ENCODE measurements at places on chromosomes 4 and X.

- no peak for DNase-seq
Measured at GRCh38 chr4:1288786-1289185, 905 bp upstream of the MAEA start.

GRCh38 chr4:884259-884658 lies 47.9 kb downstream of the GAK start:
- DNase-seq: no peak

- peak; percentile 33 for DNase-seq
Measured at GRCh38 chr4:175373031-175373430, 439.0 kb downstream of the GPM6A start.

- peak; percentile 18 for DNase-seq
Measured at GRCh38 chr4:15894921-15895916, 43.3 kb downstream of the FGFBP1 start.

DNA sequence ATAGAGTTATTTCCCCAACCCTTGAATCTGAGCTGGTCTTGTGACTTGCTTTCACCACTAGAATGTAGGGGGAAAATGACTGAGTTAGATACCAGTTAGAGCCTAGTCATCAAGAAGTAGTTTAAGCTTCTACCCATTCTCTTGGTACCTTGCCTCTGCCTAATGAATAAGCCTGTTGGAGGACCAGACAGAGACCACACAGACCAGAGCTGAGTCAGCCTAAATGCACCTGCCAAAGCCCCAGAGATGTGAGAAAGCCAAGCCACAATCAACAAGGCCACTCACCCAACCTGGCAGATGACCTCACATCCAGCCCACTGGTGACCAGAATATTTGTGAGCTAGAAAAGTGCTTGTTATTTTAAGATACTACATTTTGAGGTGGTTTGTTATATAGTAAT lies 85.2 kb upstream of the DCLK2 start:
- peak; percentile 52 for DNase-seq

DNA sequence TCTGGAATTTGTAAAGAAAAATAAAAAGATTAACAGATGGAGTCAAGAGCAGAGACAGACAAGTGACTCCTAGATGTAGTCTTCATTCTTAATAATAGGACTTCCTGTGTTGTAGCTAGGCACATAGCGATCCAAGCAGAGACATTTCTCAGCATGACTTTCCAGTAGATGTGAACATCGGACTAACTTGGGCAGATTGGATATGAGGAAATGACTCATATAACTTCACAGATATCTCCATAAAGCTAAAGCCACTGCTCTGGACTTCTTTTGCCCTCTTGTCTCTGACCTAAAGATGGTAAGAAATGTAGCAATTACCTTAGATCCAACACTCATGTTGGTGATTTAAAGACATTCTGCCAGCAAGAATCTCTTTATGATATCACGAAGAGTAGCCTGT lies 131.7 kb downstream of the EPHA5 start:
- DNase-seq: peak; percentile 0

DNA sequence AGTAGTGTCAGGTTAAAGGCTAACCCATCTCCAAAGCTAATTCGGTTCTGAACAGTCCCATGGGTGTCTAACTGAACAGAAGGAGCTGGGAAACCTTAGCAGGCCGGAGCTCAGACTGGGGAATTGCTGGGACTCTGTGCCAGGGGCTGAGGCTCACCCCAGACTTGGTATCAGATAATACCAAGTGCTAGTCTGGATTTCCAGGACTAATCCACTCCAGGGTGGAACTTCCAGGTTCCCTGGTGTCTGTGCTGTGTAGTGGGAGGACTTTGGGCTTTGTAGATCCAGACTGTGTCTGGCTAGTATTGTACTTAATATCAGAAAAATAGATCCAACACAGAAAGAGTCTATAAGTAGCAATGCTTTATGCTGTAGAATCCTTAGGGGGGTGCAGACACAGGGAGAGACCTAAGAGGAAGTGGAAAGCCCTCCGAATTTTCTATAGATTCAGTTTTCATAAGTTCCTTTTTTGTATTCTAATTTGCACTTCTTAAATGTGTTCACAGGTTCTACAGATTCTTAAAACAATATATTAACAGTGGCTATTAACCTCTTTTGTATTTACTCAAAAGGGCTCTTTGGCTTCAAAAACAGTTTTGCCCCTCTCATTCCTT lies 4.1 kb downstream of the ZNF827 start:
- DNase-seq: no peak

GRCh38 chr4:75596061-75596460 lies 34.3 kb downstream of the CDKL2 start:
- no peak for DNase-seq

GRCh38 chrX:137926090-137926489 lies 360.2 kb downstream of the ZIC3 start:
- no peak for DNase-seq

DNA sequence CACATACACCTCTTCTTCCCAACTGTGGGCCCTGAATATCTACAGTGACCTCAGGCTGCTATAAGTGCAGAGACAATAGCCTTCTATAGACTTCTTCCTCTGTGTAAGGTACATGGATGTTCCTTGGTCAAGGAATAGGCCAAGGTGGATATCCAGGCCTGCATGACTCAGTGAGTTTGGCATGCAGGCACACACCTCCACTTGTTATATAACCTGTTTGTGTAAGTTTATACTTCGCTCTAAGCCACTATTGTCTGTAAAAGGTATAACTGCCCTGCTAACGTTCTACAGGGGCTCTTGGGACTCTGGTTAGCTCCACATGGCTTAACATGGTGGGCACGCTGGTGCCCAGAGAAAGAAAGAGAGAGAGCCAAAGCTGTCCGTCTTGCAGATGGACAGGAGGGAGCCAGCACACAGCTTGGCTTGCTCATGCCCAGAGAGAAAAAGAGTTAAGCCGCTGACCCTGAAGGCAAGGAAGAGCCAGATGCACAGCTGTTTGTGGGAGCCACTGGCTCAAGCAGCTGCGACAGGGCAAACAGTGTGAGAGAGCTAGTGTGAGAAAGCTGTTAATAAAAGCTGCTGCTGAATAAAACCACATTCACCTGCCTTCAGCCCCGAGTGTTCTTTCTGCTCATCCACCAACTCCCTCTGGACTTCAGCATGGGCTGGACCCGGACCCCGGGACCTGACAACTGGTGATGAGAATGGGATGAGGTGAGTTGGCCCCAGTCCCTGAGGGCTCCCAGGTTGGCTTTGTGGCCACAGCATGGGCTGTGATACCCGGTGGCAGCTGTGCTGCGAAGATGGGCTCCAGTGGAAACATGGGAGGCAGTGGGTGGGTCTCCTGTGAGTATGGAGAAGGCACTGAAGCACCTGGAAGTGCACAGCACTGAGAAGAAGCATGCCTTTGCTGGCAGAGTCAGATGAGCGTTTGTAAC lies 44.5 kb upstream of the ZBTB33 start:
- DNase-seq: no peak

- no peak for DNase-seq
Measured at GRCh38 chr4:39054497-39054896, 7.5 kb upstream of the KLHL5 start.

DNA sequence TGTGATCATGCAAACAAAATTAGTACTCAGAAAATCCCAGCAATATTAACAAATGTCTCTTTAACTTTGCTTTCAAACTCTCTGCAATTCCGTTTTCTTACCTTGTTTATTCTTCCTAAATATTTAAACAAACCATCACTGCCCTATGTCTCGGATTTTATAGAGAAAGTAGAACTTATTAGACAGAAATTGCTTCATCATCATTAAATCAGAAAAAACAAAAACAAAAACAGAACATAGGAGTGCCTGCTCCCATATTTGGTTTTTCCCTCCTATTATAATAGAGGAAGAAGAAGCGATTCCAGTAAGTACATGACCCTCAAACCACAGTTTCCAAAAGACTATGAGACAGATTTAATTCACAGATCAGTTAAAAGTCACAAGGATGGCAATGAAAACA lies 1228.0 kb downstream of the RPA4 start:
- DNase-seq: no peak

DNA sequence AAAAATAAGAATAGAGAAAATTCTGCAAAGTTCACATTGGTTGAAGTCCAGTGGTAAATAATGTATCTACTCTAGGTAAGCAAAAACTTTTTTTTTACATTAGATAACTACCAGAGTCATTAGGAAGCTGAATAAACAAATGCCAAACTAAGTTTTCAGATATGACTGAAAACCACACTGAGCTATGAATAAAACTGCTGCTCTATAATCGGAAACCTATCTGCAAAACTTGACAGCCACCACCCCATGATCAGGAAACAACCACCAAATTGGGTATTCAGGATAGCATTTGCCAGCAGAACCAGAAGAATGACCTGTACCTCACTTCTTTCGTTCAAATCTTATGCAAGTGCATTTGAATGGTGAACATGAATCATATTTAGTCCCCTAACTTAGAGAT lies 173.0 kb upstream of the TET2 start:
- no peak for DNase-seq

DNA sequence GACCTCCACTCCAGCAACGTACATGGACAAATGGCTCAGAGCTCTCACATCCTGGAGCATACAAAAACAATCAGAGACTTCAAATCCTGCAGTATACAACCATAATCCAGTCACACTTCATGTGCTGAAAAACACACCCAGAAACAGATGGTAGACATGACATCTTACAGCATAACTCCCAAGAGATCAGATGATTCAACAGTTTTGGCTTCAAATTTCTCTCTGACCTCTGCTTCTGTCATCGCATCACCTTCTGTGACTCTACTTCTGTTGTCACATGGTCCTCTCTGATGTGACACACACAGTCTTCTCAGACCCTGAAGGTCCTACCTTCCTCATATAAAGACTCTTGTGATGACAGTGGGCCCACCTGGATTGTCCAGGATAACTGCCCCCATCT lies 18.5 kb downstream of the SUV39H1 start:
- DNase-seq: peak; percentile 58

DNA sequence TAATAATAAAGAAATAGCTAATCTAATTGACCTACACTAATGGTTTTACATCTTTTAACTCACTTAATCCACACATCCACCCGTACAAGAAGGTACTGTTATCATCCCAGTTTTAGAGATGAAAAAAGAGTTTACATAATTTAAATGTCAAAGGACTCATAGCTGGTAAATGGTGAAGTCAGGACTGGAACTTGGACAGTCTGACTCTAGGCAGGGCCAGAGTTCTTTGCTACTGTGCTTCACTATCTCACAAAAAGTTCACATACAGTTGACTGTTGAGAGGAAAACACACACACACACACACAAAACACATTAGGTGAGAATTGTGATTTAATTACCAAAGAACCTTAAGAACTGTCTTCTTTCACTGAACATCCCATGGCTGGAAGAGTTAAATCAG lies 71.2 kb upstream of the PRSS48 start:
- DNase-seq: no peak

DNA sequence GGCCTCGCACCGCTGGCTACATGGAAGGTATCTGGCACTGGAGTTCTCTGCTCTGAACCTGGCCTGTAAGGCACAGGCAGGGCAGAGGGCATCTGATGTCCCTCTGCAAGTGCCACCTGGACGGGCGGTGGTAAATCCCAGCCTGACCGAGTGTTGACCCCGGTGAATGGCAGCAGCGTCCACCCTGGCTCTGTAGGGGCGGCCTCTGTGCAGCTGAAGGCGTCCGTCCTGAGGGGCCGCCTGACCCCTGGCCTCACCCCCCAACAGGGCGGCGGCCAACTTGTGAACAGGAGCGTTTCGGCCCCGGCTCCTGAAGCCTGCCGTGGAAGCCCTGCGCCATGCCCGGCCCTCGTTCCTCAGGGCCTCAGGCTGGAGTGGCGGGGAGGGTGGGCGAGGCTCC lies 51.4 kb downstream of the CPZ start:
- DNase-seq: no peak

- DNase-seq: peak; percentile 3
Measured at GRCh38 chrX:118975831-118976598, 1.6 kb downstream of the LONRF3 start.

DNA sequence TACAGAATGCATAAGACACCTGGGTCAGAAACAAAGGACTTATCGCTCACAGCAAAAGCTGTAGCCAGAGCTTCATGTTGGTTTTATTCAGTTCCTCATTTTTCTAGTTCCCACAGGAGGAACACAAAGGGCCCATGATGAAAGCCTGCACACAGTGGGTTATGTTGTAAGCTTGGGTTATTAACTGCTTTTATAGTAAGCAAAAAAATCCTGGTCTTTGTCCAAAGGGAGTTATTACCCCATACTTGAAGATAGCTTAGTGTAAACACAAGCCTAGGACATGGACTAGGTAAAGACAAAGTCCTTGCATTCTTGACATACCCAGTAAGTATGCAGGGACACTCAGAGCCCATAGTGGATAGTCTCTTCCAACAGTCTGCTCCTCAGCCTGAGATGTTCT lies 11.7 kb downstream of the BBS12 start:
- peak; percentile 80 for DNase-seq

DNA sequence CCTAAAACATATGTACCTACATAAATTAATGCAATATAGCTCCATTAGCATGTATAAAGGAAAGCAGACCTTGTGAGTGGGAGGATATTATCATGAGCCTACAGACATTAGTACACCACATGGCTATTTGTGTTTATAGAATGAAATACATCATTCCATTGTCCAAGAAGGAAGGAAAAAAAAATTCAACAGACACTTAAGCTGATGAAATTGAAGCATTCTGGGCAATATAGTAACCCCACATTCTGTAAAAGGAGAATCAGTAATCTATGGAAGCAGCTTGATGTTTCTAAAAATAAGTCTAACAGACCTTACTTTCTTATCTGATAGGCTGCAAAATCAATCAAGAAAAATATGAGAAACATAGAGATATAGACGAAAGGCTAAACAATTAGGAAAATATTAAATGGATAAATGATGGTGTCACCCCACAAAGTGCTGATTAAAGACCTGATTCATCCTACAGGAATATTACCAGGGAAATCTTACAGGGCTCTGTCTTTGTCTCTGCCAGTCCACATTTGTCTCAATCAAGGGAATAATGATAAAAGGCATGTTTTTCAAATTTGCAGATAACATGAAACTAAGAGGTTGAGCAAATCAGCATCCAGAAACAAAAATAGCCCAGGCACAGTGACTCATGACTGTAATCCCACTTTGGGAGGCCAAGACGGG lies 76.8 kb downstream of the COMMD8 start:
- DNase-seq: peak; percentile 18

Measured in IMR-90 (cell line).